ENCODE measurements at places on chromosomes 16 and 17.

- ATAC-seq: no peak
Observed at GRCh38 chr16:48542966-48543365, 67.0 kb downstream of the N4BP1 start.

DNA sequence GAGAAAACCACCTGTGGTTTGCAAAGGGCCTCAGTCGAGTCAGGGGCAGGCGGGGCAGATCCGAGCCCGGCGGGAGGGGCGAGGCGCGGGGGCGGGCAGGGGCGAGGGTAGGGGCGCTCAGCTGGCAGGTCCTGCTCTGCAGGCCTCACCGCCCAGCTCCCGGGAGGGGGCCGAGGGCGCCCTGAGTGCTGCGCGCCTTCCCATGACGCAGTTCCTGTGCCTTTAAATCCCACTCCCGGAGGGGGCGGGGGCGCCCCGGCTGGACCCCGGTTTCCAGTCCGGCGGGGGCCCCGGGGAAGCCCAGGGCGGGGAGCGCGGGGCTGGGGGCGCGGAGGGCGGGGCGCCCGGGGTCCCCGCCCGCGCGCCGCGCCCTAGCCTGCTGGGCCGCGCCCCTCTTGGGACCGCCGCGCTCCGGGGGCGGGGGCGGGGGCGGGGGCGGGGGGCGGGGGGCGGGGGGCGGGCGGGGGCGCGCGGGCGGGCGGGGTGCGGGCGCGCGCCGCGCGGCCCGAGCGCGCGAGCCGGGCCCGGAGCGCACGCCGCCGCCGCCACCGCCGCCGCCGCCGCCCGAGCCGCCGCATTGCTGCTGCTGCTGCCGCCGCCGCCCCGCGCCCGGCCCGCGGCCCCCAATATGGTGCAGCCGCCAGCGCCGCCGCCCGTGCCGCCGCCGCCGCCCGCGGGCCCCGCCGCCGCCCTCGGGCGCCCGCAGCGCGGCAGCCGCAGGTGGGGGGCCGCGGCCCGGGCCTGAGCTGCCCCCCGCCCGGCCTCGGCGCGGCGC lies at the start of gene JPH3:
Gene JPH3 (plus strand): TSS at position 508 of the 775 bp plus-strand sequence. CDS start 639 bp downstream, outside the sequence.
- ATAC-seq: no peak

GRCh38 chr17:36849871-36850348 lies 87.4 kb upstream of the LHX1 start:
- ATAC-seq: peak; percentile 53

DNA sequence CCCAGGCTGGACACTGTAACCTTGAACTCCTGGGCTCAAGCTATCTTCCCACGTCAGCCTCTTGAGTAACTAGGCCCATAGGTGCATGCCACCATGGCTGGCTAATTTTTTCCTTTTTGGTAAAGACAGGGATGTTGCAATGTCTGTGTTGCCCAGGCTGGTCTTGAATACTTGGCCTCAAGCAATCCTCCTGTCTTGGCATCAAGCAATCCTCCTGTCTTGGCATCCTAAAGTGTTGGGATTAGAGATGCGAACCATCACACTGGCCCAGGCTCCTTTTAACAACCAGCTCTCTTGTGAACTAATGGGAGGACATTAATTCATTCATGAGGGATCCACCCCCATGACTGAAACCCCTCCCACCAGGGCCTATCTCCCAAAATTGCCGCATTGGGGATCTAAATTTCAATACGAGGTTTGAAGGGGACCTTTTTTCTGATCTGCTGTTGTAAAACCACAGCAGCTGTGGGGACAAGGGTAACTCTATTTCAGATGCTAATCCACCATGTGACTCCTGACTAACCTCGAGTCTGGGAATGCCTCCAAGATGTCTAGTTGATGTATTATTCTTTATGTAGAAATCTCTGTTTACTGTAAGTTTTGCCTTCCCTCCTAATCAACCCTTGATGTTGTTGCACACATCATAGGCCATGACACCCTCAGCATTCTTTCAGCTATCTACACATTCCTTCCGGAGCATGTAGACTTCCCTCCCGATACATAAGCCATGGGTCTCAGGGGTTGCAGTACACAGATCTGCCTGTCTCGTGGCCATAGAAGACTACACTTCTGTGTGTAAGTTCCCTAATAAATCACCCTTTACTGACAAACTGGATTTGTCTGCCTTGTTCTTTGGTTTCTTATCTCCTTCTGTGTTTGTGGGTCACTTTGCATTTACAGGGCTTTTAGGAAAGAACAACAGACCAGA lies 37.6 kb downstream of the RNF112 start:
- peak; percentile 97 for ATAC-seq

DNA sequence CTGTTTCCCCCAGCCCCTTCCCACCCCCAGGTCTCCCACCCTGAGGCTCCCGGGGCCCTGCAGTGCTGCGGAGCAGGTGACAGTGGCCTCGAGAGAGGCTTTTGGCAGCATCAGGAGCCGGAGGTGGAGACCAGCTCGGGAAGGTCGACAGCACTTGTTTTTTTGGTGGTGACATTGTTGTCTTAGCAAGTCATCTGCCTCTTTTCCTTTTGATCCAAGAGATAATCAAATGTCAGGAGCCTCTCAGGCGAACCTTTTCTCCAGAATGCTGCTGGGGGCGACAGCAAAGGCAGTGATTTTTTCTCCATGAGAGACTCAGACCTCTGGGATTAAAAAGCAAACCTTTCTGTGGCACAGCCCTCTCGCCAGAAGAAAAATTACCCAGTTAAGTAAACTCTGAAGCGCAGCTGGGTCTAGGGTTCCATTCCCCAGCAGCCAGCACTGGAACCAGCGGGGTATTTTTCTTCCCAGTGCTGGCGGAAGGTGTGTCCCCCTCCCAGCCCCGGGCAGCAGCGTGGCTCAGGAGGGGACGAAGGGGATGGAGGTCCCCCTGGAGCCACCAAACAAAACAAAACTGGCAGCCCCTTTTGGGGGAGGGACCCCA lies 37.2 kb downstream of the GRIN2C start:
- ATAC-seq: no peak

DNA sequence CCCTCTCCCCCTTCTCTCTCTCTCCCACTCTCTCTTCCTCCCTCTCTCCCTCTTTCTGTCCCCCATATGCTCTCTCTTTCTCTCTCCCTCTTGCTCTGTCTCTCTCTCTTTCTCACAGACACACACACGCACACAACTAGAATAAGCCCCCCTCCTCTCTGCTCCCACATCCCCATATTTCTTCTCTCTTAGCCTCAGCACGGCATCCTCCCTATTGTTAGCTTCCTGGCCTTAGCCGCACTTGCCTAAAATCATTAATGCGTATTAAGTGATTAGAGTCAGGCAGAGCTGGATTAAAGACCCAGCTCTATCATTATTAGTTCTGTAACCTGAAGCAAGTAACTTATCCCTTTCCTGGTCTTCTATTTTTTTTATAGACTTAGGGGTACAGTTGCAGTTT lies 319.0 kb upstream of the C16orf82 start:
- ATAC-seq: no peak

GRCh38 chr16:85234310-85235204 lies 122.3 kb upstream of the CIBAR2 start:
- peak; percentile 89 for ATAC-seq

- no peak for ATAC-seq
Observed at GRCh38 chr16:53518550-53519416, 15.8 kb upstream of the AKTIP start.

GRCh38 chr16:88116121-88116520 lies 164.9 kb downstream of the BANP start:
- ATAC-seq: no peak

DNA sequence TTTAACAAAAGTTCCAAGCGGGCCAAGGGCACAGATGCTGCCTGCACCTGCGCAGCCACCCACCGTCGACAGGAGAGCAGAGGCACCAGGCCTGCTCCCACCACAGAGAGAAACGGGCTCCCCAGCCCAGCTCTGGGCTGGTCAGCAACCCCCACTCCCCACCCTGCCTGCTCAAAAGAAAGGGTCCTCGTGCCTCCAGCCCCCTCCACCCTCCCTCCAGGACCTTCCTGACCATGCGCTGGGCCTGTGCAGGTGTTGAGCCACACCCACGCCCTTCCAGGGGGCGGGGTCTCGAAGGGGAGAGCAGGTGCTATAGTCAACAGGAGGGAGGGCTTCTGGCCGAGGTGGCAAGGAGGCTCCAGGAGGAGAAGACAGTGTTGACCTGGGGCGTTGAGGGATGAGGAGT lies 25.3 kb downstream of the ZNF778 start:
- ATAC-seq: no peak

GRCh38 chr17:45277216-45277849 lies 15.4 kb upstream of the SPATA32 start:
- ATAC-seq: peak; percentile 62

DNA sequence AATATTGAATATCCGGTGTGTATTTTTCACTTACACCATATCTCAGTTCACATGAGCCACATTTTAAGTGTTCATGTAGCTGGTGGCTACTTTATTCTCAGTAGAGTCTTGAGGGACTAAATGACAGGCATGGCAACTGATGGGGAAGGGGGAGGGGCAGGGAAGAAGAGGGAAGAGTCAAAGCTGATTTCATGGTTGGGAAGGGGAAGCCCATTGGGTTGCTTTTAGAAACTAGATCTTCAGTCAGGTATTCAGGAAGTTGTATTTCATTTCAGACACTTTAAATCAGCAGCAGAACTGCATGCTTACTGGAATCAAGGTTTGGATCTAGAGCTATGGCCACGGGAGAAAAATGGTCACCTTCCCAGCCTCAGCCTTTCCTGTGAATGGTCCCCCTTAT lies 2.9 kb upstream of the WIPI1 start:
- ATAC-seq: no peak

GRCh38 chr16:4800290-4801041 lies 2.0 kb downstream of the ROGDI start:
- no peak for ATAC-seq

DNA sequence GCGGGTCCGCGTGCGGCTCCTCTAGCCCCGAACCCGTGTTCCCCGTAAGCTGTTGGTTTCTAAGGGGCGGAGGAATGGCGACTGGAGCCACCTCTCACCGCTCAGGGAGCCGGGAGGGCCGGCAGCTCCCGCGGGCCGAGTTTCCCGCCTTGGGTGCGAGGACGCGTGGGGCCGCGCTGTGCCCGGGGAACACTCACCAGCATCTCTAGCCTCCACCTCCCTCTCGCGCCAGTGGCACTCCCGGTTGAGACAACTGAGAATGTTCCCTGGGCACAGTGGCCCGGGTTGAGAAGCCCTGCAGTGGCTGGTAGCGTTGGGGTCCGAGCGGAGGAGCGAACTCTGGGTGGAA lies 560 bp downstream of the TELO2 start:
- peak; percentile 56 for ATAC-seq

- no peak for ATAC-seq
Observed at GRCh38 chr17:28115046-28115445, 72.6 kb downstream of the NLK start.

- ATAC-seq: no peak
Observed at GRCh38 chr17:76017481-76018339, 9.4 kb downstream of the EVPL start.

GRCh38 chr16:49414671-49415070 lies 41.1 kb downstream of the C16orf78 start:
- ATAC-seq: no peak

DNA sequence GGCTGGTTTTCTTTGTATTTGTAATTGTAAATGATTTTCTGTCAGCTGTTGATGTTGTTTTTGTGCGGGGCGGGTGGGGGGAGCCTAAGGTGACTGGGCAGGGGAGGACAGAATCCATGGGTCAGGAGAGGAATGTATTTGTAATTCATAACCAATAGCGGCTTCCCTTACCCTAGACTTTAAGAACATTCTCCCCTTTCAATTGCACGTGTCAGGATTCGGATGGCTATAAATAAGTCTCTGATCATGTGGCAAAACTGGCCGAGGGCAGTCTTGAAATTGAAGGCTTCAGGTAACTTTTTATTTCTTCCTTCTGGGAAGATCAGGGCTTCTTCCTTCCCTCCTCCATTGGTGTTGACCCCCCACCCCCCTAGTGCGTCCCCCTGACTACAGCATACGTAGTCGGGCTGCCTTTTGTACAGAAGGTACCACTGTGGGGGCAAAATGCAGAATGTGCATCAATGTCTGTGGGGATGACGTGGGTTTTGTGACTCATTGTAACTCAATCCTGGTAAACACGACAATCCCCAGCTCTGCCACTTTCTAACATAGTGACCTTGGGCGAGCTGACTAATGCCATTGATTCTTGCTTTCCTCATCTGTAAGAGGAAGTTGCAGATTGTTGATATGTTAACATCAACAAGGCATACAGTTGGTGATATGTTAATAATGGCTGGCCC lies 16.2 kb downstream of the MARCHF10 start:
- ATAC-seq: peak; percentile 37

GRCh38 chr16:89361751-89362539 lies 128.4 kb downstream of the ANKRD11 start:
- no peak for ATAC-seq

DNA sequence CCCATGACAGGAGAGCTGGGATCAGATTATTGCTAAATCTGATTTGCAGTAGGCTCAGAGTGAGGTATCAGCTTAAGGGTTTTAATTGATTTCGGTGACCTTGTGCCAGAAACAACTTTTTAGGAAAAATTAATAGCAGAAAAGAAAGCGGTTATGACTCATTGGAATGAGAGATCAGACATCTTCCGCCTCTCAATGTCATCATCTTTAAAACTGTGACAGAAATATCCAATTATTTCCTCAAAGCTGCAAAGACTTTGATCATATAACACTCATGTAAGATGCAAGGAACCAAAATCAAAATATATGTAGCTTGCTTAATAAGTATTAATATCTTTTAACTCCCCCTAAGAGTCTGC lies 190.1 kb upstream of the FOXF1 start:
- ATAC-seq: no peak

DNA sequence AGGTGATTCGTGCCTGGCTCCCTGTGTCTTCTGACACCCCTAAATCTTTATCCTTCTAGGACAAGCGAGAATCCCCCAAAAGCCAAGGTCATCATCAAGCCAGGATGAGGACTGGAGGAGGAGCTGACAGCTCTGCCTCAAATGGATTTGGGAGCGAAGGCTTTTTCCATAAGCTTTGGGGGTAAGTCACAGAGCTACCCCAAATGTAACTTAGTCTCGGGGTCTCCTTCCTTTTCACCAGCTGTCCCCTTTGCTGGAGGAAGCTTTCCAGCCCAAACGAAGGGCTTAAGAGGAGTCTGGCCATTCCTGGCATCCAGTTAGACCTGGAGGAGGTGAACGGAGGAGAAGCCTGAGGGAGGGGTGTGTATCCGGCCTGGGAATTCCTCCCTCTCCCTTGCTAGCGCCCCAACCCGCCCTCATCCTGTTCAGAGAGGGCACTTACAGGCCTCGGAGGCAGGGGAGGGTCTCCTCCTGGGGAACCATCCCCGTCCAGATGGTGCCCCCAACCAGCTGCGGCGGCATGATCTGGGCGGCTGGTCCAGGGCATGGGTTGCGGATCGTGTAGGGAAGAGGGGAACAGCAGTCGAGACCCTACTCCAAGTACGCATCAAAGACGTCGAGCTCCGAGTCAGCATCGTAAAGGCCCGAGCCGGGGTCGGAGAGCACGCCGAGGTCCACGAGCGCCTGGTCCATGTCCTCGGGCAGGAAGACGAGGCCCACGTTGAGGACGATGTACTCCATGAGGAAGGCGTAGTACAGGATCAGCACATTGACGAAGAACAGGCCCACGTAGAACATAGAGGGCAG lies 938 bp downstream of the DEXI start:
- peak; percentile 3 for ATAC-seq

Data from SK-N-SH treated with all-trans-retinoic acid at 6 μM for 48 hours (cell line).